IPS DF 6.9 (cell line): ENCODE measurements at places on chromosomes 7 and 10.

DNA sequence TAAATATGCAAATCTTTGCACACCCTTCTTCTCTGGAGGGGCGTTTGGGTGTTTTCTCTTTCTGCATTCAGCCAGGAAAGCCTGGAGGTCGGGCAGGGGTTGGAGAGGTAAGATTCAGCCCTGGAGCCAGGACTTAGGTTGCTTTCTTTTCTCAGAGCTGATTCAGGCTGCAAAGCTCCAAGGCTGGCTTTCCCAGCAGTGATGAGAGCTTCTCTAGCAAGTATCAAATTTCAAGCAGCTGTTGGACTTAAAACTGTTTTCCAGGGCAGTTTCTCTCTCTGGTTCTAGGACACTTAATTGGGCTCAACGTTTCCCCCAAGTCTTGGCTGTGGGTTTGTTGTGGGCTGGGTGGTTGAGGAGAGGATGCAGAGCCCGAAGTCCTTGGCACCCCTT is 608 bp downstream of the AKR1B10 start:
- peaks cover 3% of the 10 kb centered on the region; the same call in 1 of the 2 replicates for H3K4me1 ChIP-seq
- no peaks in the 10 kb centered on the region for H3K27me3 ChIP-seq
- H3K27ac ChIP-seq, result no peak overlapping the region
- no peak overlapping the region for H3K4me3 ChIP-seq

- DNase-seq, result no peak
- no peak overlapping the region for H3K27ac ChIP-seq
- no peaks in the 10 kb centered on the region for H3K27me3 ChIP-seq
- H3K4me3 ChIP-seq, result no peak overlapping the region
Observed at GRCh38 chr7:123715198-123715597, 33.6 kb downstream of the WASL start.

DNA sequence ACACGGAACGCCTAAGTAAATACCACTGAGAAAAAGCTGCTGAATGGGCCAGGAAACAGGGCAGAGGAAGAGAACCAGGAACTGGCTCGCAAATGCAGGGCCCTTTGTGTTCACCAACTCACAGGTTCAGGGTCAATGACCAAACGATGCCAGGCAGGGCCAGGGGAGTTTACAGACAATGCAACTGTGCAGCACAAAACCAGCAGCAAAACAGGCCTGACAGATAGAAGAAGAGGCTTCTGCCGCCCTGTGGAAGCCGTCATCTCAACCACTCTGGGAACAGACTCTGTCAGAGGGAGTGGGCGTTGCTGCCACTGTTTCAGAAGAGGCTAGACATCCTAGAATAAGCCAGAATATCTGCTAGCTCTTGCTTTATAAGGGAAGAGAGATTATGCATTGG is 117.9 kb downstream of the KMT2E start:
- H3K4me1 ChIP-seq, result no peaks in the 10 kb centered on the region
- DNase-seq, result no peak
- no peaks in the 10 kb centered on the region for H3K27me3 ChIP-seq
- no peak overlapping the region for H3K4me3 ChIP-seq
- H3K27ac ChIP-seq, result no peak overlapping the region

GRCh38 chr7:17069146-17069545 is 187.4 kb upstream of the AGR3 start:
- no peak overlapping the region for H3K27ac ChIP-seq
- DNase-seq, result no peak
- H3K4me1 ChIP-seq, result no peaks in the 10 kb centered on the region
- no peak overlapping the region for H3K4me3 ChIP-seq

GRCh38 chr10:78371136-78371535 is 337.5 kb downstream of the RPS24 start:
- no peaks in the 10 kb centered on the region for H3K4me1 ChIP-seq
- no peaks in the 10 kb centered on the region for H3K36me3 ChIP-seq
- no peaks in the 10 kb centered on the region for H3K27me3 ChIP-seq
- no peak for DNase-seq

GRCh38 chr7:142908921-142909890 is 23.7 kb upstream of the TRPV6 start:
- no peaks in the 10 kb centered on the region for H3K27me3 ChIP-seq
- no peak overlapping the region for H3K4me3 ChIP-seq
- no peaks in the 10 kb centered on the region for H3K4me1 ChIP-seq
- no peak for DNase-seq

DNA sequence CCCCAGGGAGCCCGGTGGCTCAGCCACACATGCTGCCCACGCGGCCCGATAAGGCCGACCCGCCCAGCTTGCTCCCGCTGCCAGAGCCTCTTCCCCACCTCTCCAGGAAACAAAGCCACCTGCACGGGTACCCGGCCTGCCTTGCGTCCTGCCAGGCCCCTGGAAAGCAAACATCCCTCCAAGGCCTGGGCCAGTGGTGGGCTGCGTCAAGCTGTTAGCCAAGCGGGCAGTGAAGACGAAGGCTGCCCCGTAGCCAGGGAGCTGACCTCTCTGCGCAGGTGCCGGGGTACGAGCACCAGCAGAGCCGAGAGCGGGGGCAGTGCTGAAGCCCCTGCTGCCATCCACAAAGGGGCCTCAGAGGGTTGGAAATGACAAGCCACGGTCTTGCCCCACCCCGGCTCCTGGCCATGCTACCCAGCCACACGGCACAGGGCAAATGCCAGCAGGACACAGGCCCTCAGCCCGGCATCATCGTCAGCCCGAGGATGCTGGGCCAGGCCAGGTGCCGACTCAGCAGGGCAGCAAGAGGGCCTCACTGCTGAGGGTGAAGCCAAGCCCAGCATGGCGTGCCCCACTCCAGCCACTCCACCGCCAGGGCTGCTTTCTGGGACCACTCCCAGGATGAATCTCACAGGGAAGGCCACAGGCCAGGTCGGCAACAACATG is 140.0 kb downstream of the PTPRN2 start:
- no peak for DNase-seq
- H3K36me3 ChIP-seq, result no peaks in the 10 kb centered on the region; the same call in 1 of the 2 replicates
- H3K4me1 ChIP-seq, result no peaks in the 10 kb centered on the region; the same call in 1 of the 2 replicates
- H3K27ac ChIP-seq, result no peak overlapping the region
- no peak overlapping the region for H3K4me3 ChIP-seq

DNA sequence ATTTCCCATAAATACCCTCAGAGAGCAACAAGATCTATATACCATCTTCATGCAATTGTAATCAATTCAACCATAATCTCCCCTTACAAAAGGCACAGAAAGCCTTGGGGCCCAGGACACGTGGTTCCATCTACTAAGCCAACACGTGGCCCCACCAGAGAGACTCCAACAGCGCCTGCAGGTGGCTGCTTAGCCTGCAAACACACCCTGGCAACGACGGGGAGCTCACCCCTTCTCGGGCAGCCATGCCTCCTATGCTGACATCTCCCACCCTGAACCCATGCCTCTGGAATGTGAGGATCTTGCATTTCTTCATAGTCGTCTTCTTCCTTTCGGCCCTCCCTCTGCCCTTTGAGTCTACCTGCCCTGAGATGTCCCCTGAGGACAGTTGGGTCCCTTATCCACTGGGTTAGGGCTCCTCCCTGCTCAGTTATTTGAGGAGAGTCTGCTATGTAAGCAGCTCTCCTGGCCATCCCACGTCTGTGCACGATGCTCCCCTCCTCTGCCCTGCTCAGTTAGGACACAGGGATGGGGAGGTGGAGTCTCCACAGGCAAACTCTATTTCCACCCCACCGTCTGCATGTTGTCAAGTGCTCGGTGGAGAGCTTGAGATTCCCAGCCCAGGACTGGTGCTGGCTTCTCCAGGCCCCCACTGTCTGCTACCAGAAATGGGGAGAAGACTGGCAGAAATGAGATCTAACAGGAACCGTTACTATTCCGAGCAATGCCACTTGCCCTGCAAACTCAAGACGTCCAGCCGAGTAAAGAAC is 36.5 kb downstream of the EBF3 start:
- H3K36me3 ChIP-seq, result no peaks in the 10 kb centered on the region
- no peaks in the 10 kb centered on the region for H3K4me1 ChIP-seq
- DNase-seq, result no peak
- no peak overlapping the region for H3K27ac ChIP-seq
